ENCODE measurements at places on chromosomes 3 and 15.

- no peak for DNase-seq
Observed at GRCh38 chr15:41031232-41032078, 78.2 kb downstream of the CHAC1 start.

- DNase-seq = no peak
Observed at GRCh38 chr3:73383470-73384049, 241.2 kb downstream of the PDZRN3 start.

GRCh38 chr3:149771652-149772271, 19.5 kb upstream of the COMMD2 start:
- DNase-seq = peak; percentile 2

GRCh38 chr15:57189466-57189865, 186.8 kb upstream of the CGNL1 start:
- DNase-seq = no peak

- DNase-seq = no peak
Observed at GRCh38 chr15:38228618-38229017, 24.0 kb upstream of the SPRED1 start.

DNA sequence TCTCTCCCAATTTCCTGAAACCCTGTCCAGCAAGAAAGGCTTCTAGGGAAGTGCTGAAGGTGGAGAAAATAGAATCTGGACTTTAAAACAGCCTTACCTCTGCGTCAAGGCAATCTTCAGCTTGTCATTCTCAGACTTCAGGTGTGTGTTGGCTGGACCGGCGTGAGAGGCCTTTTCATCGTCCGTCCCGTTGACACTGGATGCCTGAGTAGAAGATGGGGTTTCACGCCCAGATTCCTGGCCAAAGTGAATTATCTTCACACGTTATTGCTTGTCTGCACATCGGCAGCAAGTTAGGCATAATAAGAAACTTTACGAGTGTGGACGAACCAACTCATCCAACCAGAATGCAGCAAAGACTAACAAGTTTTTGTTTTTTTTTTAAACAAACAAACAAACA, 49.5 kb downstream of the WHAMM start:
- DNase-seq = no peak

DNA sequence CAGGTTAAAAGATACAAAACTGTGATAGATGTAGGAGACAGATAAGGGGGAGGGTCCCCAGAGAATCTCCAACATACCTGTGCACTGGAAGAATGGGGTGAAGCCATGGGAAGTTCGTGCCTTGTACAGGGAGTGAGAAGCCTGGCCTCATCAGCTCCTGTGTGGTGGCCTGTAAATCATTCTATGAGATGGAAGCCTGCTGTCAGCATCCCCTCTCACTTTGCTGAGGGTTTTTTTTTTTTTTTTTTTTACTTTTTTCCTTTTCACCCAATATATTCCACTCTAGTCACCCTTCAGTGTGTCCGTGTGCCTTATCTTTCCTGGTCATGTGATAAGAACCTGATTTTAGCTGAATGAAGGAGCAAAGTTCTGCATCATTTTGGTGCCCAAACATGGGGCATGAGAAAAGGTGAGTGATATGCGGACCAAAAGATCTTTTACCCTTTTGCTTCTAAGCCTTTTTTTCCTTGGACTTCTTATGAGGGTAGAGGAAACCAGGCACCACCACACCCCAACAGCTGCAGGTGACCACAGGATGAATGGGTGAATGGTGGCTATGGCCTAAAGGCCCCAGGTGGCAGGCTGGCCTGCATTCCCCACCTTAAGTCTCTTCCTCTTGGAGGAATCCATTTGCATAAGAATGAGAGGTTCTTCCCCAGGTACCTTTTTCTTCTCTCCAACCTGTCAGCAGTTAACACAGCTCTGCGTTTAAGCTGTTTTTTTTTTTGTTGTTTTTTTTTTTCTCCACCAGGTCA, 1345.0 kb downstream of the NSUN3 start:
- DNase-seq = no peak

GRCh38 chr15:99135194-99135593, 30.3 kb downstream of the SYNM start:
- no peak for DNase-seq

GRCh38 chr3:29245441-29245840, 35.4 kb upstream of the RBMS3 start:
- DNase-seq = no peak

GRCh38 chr3:129599607-129600006, 6.9 kb downstream of the PLXND1 start:
- no peak for DNase-seq
